GF-D8 (cell line): ENCODE measurements at places on chromosomes 4 and X.

GRCh38 chr4:67700116-67700737 lies 728 bp downstream of the UBA6 start:
- DNase-seq, result peak; percentile 23

DNA sequence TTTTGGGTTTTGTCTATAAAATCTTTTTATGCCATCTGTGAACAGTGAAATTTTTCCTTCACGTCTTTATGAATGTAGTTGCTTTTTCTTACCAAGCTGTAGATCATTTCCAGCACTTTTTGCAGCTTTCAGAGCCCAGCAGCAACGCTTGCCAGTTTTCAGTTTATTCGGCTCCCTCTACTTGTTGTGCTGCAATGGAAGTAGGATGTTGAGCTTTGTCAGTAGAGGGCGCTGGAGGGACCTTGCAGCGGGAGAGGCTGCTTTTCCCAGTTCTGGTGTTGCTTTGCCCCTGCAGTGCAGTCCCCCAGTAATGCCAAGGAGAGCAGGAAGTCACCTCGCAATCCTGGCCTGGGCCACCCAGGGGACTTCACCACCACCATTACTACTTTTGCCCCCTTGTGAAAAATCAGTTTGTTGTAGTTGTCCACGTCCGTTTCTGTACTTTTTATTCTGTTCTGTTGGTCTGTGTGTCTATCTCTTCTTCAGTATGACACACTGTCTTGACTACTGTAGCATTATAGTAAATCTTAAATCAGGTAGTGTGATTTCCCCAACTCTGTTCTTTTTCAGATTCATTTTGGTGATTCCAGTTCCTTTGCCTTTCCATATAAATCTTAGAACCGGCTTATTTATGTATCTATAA lies 21.8 kb downstream of the CMC4 start:
- DNase-seq, result no peak

DNA sequence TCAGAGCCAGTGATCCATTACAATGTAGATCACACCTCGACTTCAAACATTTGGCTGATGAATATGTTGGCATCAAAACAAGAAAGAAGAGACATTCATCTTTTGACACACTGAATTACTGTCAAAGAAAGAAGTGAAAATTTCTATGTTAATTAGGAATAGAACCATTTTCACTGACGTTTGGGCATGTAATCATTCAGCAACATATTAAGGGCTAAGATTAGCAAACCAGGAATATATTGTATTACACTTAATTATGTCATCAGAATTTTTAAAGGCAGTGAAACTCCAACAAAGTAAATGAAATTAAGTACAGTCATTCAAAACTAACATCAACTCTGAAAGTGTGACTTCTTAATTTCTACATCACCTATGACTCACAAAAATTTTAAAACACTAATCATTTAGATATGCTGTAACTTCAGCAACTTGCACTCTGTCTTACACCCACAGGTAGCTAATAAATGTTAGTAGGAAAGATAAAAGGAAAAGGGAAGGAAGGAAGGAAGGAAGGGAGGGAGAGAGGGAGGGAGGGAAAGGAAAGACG lies 1.4 kb upstream of the SMR3A start:
- no peak for DNase-seq

GRCh38 chrX:110614596-110614995 lies 181.0 kb downstream of the CHRDL1 start:
- no peak for DNase-seq

DNA sequence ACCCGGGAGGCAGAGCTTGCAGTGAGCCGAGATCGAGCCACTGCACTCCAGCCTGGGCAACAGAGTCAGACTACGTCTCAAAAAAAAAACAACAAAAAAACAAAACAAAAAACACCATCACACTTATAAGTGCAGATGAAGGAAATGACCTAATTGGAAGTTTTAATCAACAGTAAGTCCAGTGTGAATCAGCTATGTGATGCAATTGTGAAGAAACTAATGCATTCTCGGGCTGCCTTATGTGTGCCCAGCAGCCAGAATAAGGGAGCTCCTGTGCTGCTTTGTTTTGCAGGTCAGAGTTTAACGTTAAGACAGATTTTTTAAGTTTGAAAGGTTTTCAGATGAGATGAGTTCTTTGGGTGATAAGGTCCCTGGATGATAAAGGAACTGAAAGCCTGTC lies 10.8 kb downstream of the DAPP1 start:
- no peak for DNase-seq

DNA sequence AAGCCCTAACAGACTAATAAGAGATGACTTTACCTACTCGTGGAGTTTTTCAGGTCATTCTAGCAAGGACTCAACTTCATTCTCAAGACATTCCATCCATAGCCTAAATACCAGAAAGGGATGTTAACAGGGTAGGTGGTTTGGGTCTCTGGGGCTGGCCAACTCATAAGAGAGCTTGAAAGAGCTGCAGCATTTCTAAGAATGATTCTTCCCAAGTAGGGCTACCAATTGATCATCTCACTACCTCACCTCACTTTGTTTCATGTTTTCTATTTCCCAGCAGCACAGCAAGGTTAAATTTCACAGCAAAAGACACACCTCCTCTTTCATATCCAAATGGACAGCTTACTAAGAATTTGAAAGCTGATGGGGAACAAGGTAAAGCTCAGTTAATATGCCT lies 614.8 kb upstream of the DIPK2B start:
- no peak for DNase-seq

DNA sequence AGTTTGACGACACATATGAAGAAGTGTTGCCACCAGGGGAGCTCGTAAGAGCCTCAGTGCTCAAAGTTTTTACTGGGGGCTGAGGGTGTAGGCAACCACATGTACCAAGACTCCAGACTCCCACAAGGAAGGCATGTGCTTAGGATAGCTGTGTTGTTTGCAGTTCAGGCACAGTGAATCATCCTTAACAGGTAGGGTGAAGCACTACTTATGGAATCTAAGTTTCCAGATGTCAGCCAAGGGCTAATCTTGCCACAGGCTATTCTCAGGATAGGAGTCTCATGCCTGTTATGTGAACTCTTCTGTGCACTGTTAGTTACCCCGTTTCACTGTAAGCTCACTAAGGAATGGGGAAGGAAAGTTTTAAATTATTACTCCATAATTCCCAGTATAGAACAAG lies 202.6 kb downstream of the TMA16 start:
- no peak for DNase-seq

- DNase-seq, result no peak
Observed at GRCh38 chrX:128439159-128439558, 387.0 kb upstream of the ACTRT1 start.

GRCh38 chr4:175758050-175759024 lies 53.7 kb downstream of the GPM6A start:
- no peak for DNase-seq

- no peak for DNase-seq
Observed at GRCh38 chr4:77201343-77201742, 44.3 kb downstream of the CCNG2 start.

- DNase-seq, result no peak
Observed at GRCh38 chrX:118824173-118824730, 628 bp downstream of the ZCCHC12 start.

DNA sequence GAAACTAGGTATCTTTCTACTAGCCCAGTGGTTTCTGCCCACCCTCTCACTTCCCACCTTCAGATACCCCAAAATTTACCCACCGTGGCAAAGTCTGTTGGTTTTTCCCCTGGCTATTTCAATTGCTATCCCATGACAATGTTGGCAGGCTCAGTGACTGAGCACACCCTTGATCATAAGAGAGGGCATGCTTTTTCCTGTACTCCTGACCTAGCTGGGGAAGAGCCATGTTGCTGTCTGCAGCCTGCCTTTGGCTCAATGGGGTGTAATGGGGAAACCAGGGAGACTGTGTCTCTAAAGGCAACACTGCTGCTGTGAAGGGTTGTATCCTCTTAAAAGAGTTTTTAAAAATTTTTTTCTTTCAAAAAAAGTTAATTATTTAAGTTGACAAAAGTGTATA lies 90.4 kb upstream of the CITED1 start:
- DNase-seq, result no peak

GRCh38 chrX:27863809-27864208 lies 56.0 kb downstream of the MAGEB10 start:
- no peak for DNase-seq

- DNase-seq, result no peak
Observed at GRCh38 chrX:55057675-55058249, 17.1 kb upstream of the PAGE2B start.

GRCh38 chrX:134374294-134374693 lies 85.7 kb upstream of the HPRT1 start:
- no peak for DNase-seq

DNA sequence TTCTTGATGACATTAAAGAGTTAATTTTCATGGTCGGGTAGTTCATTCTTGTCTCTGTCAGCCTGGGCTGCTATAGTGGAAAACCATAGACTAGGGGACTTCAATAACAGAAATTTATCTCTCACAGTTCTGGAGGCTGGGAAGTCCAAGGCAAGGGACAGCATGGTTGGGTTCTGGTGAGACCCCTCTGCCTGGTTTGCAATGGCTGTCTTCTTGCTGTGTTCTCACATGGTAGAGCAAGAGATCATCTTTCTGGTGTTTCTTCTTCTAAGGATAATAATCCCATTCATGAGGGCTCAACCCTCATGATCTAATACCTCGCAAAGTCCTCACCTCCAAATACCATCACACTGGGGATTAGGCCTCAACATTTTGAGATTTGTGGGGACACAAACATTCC lies 50.1 kb downstream of the RHOH start:
- DNase-seq, result no peak

- DNase-seq, result no peak
Observed at GRCh38 chr4:36211084-36211483, 33.2 kb downstream of the ARAP2 start.

GRCh38 chr4:118046323-118046722 lies 12.0 kb downstream of the NDST3 start:
- DNase-seq, result no peak

DNA sequence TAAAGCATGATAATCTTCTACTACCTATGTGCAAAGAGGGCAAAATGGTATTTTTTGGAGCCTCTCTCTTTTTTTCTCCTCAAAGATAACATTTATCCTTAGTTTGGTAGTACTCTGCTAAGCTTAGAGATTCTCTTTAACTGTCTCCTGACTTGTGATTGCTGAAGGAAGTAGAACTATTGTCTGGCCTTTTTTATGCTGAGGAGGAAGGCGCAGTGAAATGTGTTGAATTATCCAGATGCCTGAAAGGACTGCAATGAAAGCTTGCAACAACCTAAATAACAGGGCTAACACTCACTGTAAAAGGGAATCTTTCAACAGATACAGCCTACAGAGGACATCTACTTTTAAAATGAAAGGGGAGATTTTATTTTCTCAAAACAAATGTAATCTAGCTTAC lies 59.5 kb upstream of the CCDC160 start:
- no peak for DNase-seq

- no peak for DNase-seq
Observed at GRCh38 chr4:88706574-88706973, 8.9 kb upstream of the NAP1L5 start.
